ENCODE measurements at places on chromosomes 6 and 20. TPM values are rescaled to one million over a fixed set of nuclear protein-coding genes. Genes with fewer than 3 reads are reported as not detected.

DNA sequence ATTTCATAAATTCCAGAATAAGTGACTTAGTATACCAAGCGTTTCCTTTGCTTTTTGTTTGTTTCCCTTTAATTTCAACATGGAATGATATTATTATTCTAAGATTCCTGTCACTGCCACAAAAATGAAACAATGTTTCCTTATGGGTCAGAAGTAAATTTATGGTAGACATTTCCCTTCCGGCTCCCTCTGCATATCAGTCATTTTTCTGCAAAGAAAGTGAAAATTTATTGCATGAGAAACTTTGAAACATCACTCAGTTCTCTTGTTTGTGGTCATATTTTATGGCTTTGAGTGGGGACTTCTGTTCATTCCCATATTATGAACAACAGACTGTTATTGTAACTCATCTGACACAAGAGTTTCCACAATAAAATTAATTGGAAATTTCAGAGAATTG, 97.8 kb downstream of the NKAIN2 start:
- DNase-seq = no peak

Gene MYLIP
- polyA plus RNA-seq = 5.2 TPM

Gene ADGRF4
- 0.08 TPM for polyA plus RNA-seq

DNA sequence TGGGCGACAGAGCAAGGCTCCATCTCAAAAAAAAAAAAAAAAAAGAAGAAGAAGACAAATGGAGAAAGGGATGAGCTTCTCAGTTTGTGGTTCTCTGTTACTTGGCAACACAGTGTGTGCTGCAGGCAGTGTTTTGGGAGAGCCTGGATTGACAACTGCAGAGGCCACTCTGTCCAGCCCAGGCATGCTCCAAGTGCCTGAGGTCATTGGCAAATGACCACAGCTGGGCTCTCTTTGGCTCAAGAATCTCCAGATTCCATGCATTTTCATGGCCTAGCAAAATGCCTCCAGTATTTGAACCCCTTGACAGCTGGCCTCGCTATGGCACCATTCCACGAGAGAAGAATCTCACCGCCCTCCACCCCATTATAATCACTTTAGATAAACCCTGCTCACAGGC, 126.2 kb downstream of the ANKRD60 start:
- DNase-seq = peak; percentile 25

DNA sequence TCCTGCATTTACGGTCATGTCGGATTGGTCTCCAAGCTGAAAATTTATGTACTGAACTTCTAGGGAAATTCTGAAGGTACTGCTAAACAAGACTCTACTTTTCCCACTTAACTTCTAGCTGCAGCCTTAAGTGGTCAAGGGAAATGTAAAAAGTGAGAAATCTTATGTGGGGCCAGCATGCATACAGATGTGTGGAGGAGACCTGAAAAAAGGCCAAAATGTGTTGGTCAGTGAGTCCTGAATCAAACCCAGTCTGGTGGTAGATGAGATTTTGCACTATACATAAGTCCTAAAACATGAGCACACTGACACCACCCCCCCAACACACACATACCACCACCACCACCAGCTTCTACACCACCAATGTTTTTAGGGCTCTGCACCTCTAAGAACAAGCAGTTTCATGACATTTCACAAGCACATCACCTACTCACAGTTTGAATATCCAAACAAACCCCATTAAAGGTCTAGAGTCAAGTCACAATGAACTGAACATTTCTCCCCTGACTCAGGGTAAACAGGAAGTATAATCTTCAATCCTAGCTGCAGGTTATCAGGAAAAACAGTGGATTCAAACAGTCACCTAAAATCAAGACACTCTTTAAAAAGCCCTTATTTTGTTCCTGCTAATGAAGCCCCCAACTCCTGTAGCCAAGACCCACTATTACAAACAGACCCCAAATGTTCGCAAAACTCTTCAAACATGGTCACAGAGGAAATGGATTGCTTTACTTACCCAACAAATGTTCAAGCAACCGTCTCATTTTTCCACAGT, 1.6 kb downstream of the ZMYND8 start:
- DNase-seq = peak; percentile 41

- peak; percentile 81 for DNase-seq
These were observed 15.7 kb upstream of the HLA-A start for GRCh38 chr6:29926413-29927274.

GRCh38 chr20:57851025-57851682, 141.3 kb upstream of the PMEPA1 start:
- no peak for DNase-seq

GRCh38 chr20:57390604-57391438, at the start of gene RBM38:
Gene RBM38 (plus strand): TSS chr20:57391396. CDS start chr20:57391582, 186 bp downstream.
- peak; percentile 57 for DNase-seq

Gene CNBD2
- 1.5 TPM for polyA plus RNA-seq

GRCh38 chr20:42366626-42367025, 748.4 kb upstream of the CHD6 start:
- DNase-seq = no peak

- DNase-seq = no peak
These were observed 21.7 kb upstream of the EPB41L1 start for GRCh38 chr20:36132802-36133211.

Gene AKIRIN2
- 34.4 TPM for polyA plus RNA-seq

DNA sequence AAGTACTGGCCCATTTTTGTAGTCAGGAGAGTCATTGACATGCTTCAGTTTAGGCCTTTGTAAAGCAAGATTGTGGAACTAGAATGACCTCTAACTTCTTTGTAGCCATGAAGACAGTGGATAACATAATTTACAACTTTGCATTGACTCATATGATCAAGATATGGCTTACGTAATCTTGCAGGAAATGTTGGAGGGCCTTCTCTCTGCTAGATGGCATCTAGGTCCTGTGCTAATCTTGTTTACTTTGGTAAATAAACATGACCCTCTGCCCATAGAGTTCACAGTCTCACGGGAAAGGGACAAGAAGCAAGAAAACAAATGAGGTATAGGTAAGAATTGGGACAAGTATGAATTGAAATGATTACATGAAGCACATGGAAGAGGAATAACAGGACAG, 355.2 kb upstream of the ARID1B start:
- DNase-seq = no peak

- DNase-seq = no peak
These were observed 118.3 kb upstream of the FAM184A start for GRCh38 chr6:119196715-119197114.

Gene GFRA4
- polyA plus RNA-seq = not detected

- DNase-seq = no peak
These were observed 116.2 kb downstream of the ISM1 start for GRCh38 chr20:13337090-13337784.

Gene EYS
- 0.01 TPM for polyA plus RNA-seq

DNA sequence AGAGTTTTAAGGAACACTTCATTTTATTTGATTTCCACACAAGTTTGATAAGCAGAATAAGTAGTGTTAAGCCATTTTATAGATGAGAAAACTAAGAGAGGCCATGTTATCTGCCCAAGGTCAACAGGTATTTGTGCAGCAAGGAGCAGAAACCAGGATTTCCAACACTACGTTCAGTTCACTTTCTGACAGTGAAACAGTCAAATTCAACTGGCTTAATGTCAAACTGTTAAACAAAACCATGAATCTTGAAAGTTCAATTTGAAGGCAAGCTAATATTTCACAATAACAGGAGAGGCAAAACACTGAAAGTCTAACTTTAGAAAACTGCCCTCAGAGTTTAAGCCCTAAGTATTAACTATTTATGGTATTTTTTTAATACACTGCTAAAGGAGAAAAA, 32.6 kb downstream of the DTNBP1 start:
- no peak for DNase-seq

DNA sequence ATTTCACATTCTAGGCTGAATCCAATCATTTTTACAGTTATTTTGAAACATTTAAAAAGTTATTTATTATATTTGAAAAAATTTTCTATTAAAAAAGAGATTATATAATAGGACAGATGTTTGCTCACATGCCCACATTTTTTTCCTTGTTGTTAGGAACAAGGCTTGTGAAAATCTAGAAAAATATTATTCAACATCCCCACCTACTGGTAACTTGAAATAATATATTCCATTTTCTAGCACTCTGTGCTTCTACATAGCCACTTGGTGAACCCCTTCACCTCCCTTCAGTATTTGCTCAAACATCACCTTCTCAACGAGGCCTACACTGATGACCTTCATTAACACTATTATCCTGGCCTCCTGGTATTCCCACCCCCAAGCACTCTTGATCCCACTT, 18.3 kb upstream of the GPRC6A start:
- DNase-seq = peak; percentile 68

GRCh38 chr6:33286946-33287914, 1.8 kb downstream of the WDR46 start:
- DNase-seq = no peak

DNA sequence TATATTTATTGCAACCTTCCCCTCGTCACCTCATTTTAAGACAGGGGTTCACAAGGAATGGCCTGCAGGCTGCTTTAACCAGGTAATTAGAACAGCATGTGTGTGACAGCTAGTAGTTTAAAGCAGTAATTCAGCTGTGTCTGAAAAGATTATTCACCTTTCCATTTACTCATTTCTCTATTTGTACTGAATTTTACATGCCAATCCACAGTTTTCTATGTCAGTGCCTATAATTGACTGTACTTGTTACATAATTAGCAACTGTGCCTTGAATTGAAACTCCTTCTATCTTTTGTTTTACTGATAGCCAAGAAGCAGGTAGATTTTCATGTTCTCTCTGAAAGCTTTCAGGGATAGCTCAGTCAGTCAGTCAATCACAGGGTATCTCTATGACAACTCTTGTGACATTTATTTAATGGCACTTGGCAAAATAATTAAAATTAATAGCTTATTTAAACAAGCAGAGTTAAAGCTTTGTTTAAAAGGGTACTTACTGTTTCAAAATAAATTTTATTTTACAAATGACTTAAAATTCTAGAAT, 214.0 kb downstream of the ZFAND3 start:
- DNase-seq = no peak

DNA sequence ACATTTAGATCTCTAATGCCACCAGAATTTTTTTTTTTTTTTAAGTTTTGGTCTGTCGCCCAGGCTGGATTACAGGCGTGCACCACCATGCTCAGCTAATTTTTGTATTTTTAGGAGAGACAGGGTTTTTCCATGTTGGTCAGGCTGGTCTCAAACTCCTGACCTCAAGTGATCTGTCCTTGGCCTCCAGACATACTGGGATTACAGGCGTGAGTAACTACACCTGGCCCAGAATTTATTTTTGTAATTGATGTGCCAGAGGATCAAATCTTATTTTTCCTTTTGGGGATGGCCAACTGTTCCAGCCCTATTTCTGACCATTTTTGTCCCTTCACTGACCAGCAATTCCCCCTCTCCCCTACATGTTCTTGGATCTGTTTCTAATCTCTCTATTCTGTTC, 18.0 kb upstream of the MYMX start:
- no peak for DNase-seq

- DNase-seq = no peak
These were observed 49.4 kb upstream of the ARMC2 start for GRCh38 chr6:108798670-108799353.

Gene EPB41L1
- 16.2 TPM for polyA plus RNA-seq

DNA sequence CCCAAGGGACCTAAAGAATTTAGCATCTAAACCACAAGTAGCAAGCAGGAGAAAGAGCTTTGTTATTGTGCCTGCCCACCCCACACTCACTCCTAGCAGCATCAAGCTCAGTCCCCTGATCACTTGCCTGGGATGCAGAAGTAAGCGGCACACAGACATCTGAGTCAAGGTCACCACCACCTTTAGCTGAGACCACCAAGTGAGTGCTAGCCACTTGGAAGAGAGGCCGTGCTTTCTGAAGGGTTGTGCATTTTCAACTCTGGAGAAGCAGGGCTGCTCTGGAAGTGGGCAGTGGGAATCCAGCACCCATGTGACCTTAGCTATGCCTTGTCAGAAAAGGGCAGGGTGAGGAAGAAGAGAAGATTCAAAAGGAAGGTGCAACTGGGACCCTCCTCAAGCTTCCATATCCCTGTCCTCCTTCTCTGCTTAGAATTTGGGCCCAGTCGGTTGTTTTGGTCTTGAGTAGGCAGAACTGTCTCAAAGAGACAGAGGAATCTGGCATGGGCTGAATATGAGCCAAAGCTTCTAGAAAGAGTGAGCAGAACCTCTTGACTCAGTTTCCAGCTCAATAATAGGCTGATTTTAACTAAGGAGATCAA, 6.2 kb downstream of the NR2E1 start:
- no peak for DNase-seq
